ENCODE measurements at places on chromosomes 2 and 18.

DNA sequence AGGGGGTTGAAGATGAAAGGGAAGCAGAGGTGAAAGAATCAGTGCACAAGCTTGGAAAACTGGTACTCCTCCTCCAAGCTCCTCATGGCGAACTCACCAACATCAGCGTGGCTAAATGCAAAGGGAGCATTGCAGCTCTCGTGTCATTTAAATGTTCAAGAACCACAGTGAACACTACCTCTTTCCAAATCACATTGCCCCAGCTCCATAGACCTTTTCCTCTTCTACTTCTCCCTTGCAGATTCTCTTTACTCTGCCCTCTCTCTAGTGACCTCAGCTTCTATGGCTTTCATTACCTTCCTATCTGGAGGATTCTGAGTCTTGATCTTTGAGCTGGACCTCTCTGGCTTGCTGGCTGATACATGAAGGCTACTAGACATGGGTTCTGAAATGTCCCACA, 14.3 kb downstream of the EPB41L3 start:
- DNase-seq = no peak

DNA sequence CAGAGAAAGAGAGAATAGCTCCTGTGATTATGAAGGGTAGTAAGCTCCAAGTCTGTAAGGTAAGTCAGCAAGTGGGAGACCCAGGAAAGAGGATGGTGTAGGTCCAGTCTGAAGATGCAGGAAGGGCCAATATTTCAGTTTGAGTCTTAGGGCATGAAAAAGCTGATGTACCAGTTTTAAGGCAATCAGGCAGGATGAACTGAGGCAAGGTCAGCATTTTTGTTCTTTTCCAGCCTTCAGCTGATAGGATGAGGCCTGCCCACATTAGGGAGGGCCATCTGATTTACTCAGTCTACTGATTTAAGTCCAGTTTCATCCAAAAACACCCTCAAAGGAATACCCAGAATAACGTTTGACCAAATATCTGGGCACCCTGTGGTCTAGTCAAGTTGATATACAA, 347.3 kb downstream of the CMPK2 start:
- DNase-seq = no peak

GRCh38 chr2:220533485-220533884, 906.1 kb downstream of the SLC4A3 start:
- no peak for DNase-seq

GRCh38 chr18:5455674-5456073, 88.1 kb downstream of the EPB41L3 start:
- no peak for DNase-seq

- no peak for DNase-seq
Measured at GRCh38 chr2:2158915-2159314, 172.2 kb downstream of the MYT1L start.

DNA sequence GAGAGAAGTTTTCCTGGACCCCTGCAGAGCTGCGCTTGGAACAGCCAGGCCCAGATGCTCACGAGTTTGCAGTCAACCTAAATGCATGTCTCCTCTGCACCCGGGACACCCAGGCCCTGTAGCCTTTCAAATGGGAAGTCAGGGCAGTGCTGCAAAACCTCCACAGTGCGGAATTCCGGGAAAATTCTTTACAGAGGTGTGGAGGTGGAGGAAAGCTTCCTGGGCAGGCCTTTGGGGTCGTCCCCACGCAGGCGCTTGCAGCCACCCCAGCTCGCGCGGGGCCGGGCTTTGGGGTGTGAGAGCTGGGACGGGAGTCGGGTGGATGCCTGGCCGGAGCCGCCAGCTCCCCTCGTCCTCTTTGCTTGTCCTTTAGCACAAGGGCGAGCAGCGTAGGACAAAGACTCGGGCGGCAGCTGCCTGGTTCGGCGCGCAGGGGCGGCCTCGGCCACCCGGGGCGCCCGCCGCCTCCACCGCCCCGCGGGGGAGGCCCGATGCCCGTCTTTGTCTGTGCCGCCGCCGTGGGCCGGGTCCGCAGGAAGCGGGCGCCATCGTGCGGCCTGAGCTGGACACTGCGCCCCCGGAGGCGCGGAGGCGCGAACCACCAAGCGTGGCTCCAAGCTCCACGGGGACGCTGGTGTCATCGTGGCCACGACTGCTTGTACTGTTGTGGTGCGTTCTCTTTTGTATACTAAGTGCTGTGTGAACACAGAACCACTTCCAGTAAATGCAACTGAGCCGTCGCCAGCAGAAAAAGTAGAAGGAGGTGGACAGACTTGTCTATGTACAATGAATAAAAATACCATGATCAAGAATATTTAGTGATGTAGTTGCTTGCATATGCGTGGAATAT, 28.2 kb upstream of the BCL11A start:
- no peak for DNase-seq

GRCh38 chr18:34261865-34262780, 37.4 kb upstream of the NOL4 start:
- DNase-seq = no peak

GRCh38 chr2:72968286-72968685, 51.0 kb downstream of the EMX1 start:
- no peak for DNase-seq

DNA sequence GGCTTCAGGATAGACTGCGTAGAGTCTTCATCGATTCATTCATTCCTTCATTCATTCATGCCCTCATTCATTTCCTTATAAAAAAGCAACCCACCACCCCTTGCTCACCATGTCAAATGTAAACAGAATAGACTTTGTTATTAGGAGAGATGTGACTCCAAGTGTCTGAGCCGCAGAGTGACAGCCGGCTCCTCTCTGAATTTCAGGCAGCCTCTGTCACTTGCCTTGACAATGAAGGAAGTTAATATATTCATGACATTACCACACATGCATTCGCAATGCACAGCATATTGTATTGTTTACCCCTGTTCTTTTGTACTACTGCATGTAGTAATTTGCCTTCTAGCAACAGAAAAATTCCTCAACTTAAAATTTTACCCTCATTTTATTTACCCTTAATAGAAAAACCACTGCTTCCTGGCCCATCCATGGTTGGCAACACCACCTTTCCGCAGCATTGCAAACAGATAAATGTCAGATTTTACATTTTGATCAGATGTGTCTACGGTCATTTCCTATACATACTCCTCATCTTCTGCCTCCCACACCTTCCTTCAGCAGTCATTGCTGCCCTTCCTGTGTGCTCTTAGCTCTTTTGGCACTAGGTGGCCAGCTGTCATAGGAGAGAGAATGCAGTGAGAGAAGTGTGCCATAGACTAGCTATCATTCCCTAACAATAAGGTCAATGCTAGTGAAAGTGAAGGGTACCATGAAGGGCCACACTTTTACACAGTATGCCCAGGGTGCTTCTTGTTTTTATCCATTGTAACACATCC, 1090.8 kb downstream of the BCL11A start:
- DNase-seq = no peak

DNA sequence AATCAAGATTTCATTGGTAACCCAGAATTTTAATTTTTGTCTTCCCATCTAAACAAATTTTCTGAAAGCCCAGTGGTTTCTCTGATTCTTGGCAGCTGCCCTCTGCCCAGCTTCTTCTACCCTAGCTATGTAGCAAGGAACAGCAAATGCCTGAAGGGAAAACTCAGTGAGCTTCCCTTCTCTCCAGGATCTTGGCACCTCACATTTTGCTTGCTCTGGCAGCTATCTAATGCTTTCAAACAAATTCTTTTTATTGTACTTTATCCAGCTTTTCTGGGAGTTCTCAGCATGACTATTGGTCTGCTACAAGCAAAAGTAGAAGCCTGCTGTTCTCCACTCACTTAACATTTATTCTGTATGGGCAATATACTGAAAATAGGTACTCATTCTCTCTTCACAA, 18.3 kb upstream of the GFPT1 start:
- DNase-seq = no peak

- no peak for DNase-seq
Measured at GRCh38 chr2:151792589-151792988, 35.6 kb downstream of the ARL5A start.

DNA sequence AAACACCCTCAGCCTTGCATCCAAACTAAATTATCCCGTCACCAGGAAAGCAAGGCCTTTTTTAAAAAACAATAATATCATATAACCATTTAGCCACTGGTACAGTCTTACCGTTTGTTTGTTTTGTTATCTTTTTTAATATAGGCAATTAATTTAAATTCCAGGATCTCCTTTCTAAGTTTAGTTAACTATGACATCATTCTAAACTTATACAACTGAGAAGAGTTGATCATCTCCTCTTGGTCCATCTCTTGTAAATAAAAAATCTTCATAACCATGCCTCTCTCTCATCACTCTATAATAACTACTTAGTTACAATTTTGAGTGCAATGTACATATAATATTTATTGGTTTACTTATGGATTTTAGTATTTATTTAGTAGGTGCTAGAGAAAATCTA, 46.2 kb downstream of the RND3 start:
- no peak for DNase-seq

GRCh38 chr2:240643811-240644150, 18.5 kb downstream of the GPR35 start:
- DNase-seq = no peak

DNA sequence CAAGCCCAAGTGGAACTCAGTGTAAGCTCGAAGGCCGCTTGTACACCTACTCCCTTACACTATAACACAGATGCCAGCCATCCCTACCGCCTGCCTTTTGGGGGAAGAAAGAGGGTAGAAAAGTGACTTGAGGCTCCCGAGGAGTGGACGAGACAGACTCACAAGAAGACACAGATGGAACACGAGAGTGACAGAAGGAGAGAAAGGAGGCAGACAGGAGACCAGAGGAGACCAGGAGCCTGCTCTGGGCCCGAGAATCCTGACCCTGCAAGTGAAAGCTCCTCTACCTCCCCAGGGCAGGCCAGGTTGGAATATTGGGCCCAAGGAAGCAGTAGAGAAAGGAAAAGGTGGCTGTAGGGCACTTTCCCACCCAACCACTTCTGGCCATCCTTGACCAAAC, 23.4 kb upstream of the TNS1 start:
- no peak for DNase-seq

DNA sequence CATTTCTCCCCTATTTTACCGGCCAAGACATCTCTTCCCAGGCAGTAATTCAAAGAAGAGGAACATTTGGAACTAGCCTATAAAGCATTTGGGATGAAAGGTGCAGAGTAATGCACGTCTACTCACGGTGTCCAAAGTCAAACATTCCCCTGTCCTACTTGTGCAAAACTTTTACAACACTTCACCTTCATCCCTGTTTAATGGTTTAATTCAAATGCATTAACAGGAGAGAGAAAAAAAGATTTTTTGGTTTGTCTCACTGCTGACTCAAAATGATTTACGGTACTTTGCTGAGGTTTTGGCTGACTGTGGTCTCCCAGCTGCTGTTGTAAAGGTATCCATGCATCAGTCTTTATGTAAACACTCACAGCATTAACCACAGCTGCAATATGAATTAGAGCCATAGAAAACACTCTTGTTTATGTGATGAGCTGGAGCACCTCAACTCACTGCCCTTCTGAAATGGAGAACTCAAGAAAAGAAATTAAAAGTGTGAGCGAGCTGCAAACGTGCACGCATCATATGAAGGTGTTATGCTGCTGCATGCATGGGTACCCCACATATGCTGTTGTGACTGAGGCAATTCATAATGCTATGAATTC, 220.5 kb downstream of the PIEZO2 start:
- DNase-seq = no peak

DNA sequence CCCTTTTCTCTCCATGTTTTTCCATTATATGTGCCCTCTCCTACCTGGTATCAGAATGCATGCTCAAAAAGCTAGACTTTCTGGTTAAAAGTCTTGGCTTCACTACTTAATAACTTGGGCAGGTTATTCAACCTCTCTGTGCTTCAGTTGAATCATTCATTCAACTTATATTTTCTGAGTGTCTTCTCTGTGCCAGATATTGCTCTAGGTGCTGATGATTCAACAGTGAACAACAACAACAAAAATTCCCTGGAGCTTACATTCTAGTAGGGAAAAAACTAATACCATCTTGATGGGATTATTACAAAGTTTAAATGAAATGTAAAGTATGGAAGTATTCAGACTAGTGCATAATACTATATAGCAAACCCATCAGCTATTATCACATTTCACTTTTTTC, 55.2 kb downstream of the SOS1 start:
- no peak for DNase-seq

DNA sequence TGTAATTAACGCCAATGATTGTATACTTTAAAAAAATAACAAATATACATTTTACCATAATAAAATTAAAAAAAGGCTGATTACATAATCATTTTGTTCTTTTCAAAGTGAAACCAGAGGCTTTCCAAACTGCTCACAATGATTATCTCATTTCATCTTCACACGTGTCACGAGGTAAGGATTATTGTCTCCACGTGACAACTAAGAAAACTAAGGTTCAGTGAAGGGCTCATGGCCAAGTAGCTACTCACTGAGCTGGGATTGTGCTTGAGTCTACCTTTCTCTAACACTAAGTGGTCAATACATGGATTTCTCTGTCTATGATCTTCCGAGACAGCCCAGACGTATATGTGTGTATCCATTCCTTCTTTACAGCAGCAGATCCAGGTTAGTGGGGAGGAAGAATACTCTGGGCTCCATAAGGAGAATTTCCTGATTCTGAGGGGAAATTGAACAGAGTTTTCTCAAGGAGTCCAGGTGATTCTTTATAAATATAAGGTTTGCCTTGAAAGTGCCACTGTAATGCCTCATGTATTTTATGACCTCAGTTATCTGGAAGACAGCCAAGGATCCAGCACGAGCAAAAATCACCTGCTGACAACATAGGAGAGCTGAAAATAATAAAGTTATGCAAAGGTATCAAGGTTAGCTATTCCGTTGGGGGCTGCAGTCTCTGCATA, 25.6 kb upstream of the ACSL3 start:
- DNase-seq = no peak

- no peak for DNase-seq
Measured at GRCh38 chr2:68831686-68832232, 39.4 kb downstream of the BMP10 start.

DNA sequence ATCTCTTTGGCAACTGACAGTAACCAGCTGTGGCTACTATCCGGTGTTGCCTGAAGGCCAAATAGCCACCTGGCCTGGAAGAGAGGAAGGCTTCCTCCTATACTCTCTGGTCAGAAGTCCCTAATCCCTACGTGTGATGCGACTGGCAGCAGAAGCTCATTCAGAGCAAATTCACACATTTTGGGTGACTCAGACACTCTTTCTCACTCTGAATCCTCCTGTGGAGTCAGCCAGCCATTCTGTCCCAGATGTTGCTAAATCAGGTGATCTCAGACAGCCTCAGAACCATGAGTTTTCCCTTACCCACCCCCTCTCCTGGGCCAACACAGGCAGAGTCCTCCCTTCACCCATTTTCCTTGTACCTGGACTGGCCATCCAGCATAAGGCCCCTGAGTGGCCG, 34.7 kb downstream of the CFAP53 start:
- DNase-seq = no peak

DNA sequence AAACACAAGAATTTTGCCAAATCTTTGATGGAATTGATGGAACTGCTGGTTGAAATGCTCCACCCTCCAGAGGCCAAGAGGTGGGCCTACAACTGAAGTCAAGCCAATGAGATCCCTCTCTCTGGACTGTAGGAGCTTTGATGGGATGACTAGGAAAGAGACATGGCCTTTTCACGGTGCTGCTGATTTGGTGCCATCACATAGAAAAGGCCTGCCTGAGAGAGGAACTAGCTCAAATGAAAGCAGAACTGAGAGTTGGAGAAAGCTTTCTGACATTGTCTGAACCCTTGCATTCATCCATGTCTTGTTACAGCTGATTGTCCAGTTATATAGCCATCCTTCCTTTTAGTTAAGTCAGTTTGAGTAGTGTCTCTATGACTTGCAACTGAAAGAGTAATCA, 283.8 kb upstream of the LYPD1 start:
- DNase-seq = no peak

- peak; percentile 44 for DNase-seq
Measured at GRCh38 chr18:13447621-13448334, 229.2 kb downstream of the LDLRAD4 start.

GRCh38 chr2:98846041-98846440, 90.0 kb downstream of the CRACDL start:
- no peak for DNase-seq

Data from right renal pelvis (tissue), 4 donors.